Stimulated activated CD4-positive, alpha-beta T cell treated with anti-CD3 and anti-CD28 coated beads, Interleukin-4, amount 100 ng/mL, for 4 hours (primary cell): ENCODE measurements at places on chromosomes 11 and 22.

DNA sequence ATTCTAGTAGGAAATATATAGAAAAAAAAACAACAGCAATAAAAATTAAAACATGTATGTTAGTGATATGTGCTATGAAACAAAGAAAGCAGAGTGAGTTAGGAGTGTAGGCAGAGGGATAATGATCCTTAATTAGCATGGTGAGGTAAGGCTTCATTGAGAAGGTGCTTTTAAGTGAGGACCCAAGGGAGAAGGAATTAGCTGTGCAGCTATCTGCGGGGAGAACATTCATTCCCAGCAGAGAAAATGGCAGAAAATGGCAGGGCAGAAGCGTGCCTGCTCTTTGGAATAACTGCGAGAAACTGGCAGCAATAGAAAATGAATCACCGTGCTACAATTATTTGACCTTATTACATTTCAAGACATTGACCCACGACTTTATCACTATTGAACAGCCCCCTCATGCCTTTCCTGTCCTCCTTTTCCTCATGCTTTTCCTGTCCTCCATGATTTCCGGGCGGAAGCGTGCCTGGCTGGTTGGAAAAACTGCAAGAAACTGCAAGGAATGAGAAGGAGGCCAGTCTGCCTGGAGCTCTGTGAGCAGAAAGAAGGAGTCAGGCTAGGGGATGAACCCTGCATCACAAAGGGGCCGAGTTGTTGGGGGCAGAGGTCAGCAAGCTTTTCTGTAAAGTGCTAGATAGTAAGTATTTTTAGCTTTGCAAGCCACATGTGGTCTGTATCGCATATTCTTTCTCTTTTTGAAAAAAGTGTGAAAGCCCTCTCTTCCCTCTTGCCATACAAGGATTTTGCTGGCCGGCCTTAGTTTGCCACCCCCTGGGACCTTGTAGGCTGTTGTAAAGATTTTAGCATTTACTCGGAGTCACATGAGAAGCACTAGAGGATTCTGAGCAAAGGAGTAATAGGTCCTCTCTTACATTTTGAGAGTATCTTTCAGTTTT is 37.1 kb upstream of the SWAP70 start:
- no peak for DNase-seq

GRCh38 chr11:34278693-34279297 is 79.0 kb downstream of the ABTB2 start:
- no peak for DNase-seq

GRCh38 chr11:70933981-70934583 is 318.3 kb downstream of the SHANK2 start:
- DNase-seq, result no peak

GRCh38 chr11:115085461-115086210 is 407.3 kb downstream of the NXPE2 start:
- DNase-seq, result no peak

DNA sequence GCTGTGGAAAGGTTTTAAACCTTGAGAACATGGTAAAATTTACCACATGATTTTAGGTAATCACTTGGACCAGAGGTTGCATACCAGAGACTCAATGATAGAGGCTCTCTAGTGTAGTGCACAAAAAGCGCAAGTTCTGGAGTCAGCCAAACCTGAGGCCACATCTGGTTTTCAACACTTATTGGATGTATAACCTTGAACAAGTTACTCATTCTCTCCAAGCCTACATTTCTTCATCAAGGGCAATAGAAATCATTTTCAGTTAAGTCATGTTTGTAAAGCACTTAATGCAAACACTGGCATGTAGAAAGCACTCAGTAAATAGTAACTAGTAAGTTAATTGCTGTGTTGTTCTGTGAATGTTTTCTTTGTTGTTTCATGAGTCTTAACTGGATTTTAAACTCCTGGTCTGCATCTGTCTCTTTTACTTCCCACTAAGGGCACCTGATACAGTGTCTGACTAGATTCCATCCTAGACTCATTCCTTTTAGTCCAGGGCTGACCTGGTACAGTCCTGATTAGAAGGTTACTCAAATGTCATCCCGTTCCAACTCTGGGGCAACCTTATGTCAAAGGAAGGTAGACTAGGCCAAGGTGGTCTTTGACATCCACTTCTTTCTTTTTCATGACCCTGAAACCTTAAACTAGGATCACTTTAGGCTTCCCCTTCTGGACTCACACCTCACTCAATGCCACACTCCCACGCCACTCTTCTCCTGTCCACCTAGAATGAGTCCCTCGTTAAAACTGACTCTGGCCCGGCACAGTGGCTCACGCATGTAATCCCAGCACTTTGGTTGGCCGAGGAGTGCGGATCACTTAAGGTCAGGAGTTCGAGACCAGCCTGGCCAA is 34.5 kb upstream of the EED start:
- no peak for DNase-seq

GRCh38 chr11:94933223-94934130 is 39.9 kb downstream of the CWC15 start:
- no peak for DNase-seq

DNA sequence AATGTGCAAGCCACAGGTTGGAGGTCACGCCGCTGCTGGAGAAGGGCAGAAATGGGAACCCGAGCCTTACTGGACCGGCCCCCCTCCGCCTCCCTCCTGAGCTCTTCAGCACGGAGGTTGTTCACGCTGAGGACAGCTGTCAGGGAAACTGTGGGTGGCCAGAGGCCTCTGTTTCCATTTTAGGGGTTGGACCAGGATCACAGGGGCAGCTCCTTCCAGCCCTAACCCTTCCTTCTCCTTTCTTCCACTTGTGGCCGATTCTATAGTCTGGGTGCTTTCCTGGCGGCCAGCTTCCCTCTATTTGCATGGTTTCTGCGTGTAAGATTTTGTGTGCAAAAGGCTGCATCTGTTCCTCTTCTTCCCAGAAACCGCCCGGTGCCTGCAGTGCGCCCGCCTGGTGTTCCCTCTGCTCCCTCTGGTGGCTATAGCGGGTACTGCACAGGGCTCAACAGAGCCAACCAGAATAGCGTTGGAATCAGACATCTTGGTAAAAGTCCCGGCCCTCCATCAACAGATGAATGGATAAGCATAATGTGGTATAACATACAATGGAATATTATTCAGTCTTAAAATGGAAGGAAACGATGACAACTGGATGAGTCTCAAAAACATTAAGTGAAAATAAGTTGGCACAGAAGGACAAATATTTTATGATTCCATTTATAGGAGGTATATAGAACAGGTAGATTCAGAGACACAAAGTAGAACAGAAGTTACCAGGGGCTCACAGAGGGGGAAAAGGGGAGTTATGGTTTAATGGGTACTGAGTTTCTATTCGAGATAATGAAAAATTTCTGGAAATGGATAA is 8.4 kb upstream of the SLC22A8 start:
- DNase-seq, result peak; percentile 73

DNA sequence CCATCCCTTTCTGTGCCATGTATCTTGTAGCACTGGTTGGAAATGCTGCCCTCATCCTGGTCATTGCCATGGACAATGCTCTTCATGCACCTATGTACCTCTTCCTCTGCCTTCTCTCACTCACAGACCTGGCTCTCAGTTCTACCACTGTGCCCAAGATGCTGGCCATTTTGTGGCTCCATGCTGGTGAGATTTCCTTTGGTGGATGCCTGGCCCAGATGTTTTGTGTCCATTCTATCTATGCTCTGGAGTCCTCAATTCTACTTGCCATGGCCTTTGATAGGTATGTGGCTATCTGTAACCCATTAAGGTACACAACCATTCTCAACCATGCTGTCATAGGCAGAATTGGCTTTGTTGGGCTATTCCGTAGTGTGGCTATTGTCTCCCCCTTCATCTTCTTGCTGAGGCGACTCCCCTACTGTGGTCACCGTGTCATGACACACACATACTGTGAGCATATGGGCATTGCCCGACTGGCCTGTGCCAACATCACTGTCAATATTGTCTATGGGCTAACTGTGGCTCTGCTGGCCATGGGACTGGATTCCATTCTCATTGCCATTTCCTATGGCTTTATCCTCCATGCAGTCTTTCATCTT is 414 bp downstream of the OR52D1 start:
- no peak for DNase-seq

DNA sequence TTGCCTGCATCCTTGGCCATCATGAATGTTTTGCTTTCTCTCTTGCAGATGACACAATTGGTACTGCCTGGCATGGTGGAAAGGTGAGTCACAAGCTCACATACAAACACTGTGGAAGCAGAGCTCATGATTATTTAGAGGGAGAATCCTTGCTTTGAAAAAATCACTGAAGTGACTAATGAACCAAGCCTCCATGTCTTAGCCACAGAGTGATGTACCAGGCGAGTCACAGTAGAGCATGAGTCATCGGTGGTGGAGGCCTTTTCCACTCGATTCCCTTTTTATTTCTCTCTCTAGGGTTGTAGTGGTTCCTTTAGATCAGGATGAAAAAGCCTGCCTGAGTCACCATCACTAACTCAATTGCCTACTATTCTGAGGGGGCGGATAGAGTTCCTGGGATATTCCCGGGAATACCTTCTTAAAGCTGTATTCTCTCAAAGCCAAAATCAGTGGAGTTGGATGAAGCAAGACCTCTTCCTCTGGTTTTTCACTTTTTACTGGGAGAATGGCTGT is 49.6 kb upstream of the ALKBH3 start:
- DNase-seq, result peak; percentile 23

DNA sequence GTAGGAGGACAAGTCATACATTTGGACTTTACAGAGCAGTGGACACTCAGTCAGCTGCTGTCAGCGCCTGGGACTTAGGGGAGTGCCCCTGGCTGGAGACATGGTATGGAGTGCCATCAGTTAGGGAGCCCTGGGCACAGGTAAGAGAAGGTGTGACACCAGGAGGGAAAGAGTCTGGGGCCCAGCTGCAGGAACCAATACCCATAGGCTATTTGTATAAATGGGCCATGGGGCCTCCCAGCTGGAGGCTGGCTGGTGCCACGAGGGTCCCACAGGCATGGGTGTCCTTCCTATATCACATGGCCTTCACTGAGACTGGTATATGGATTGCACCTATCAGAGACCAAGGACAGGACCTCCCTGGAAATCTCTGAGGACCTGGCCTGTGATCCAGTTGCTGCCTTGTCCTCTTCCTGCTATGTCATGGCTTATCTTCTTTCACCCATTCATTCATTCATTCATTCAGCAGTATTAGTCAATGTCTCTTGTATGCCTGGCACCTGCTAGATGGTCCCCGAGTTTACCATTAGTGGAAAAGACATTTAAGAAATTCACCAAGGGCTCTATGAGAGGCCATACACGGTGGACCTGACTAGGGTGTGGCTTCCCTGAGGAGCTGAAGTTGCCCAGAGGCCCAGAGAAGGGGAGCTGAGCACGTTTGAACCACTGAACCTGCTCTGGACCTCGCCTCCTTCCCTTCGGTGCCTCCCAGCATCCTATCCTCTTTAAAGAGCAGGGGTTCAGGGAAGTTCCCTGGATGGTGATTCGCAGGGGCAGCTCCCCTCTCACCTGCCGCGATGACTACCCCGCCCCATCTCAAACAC is 850 bp upstream of the MIF start:
- no peak for DNase-seq

DNA sequence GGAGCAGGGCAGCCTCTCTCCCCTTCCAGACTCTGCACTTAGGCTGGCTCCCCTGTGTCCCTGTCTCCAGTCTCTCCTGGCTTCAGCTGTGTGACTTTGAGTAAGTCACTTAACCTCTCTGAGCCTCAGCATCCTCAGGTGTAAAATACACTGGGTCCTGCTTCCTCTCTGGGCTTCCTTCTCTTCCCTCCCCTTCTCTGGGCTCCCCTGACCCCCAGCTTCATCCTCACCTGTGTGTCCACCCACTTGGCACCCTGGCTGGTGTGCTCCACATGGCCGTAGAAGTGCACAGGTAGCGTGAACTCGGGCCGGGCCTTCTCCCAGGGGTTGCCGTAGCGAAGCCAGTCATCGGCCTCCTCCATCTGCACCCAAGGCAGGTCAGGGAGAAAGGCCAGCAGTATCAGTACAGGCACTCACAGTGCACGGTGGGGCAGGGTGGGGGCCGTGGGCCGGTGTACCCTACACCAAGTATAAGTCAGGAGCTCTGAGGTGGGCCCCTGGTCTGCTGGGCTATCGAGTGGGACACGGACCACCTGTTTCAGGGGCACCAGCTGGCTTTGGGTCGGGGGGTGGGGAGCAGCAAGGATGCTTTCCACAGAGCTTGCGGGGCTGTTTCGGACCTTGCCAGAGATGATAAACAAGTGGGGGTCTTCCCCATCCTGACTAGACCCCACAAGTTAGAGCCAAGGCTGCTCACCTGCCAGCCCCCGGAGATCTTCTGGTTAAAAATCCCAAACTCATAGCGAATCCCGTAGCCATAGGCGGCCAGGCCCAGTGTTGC is 2.0 kb downstream of the PYGM start:
- DNase-seq, result no peak

DNA sequence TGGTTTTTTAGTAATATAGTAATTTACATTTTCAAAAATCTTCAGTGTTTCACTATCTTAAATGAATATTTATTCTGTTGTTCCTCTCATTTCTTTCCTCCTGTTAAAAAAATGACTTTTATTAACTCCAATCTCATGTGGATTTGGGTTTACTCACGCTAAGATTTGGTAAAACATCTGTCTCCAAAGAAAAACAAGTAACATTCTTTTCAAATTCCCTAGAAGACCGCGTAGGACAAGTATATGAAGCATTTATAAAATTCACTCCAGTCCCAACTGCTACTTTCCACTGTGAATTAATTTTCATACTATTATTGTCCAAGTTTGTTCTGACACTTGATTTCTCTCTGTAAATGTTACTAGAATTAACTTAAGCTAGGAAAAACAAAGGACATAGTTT is 26.2 kb downstream of the SBF2 start:
- no peak for DNase-seq

DNA sequence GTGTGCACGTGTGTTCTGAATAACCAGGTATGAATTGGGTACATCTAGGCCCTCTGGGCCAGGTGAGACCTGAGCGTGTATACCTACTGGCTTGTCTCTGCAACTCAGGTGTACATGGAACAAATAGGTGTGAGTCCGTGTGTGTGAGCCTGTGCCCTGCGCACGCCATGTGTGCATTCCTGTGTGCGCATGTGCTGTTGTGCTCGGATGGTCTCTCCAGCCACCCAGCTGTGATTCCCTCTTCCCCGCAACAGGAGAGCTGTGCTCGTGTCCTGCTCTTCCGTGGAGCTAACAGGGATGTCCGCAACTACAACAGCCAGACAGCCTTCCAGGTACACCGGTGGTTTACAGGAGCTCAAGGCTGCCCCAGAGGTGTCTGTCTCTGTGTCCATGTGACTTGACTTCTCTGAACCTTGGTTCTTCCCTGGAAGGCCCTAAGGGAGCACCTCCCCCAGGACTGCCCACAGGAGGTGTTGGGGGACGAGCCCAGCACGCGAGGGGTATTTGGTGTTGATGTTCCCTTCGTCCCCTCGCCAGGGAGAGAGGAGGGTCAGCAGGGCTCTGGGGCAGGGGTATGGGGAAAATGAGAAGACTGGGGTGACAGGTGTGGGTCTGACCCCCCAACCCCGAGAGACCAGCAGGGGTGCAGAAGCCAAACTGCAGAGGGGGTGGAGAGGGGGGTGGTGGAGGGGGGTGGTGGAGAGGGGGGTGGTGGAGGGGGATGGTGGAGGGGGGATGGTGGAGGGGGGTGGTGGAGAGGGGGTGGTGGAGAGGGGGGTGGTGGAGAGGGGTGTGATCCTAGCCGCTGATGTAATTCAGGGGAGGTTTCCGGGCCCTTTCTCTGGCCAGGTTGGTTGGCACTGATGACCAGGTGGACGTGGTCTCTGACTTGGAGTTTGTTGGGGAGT is 10.7 kb downstream of the SHANK3 start:
- no peak for DNase-seq

- DNase-seq, result no peak
Measured at GRCh38 chr11:1921574-1922141, 2.2 kb downstream of the TNNT3 start.

- DNase-seq, result no peak
Measured at GRCh38 chr11:16337421-16338213, 18.7 kb downstream of the SOX6 start.

- DNase-seq, result no peak
Measured at GRCh38 chr11:18608376-18608775, 8.8 kb downstream of the MISFA start.
